Right forelimb (tissue), 1 donor: ENCODE measurements at places on chromosomes 1 and 21.
A peak's percentile ranks its signal among the peaks of the same experiment; 100 is the strongest.

DNA sequence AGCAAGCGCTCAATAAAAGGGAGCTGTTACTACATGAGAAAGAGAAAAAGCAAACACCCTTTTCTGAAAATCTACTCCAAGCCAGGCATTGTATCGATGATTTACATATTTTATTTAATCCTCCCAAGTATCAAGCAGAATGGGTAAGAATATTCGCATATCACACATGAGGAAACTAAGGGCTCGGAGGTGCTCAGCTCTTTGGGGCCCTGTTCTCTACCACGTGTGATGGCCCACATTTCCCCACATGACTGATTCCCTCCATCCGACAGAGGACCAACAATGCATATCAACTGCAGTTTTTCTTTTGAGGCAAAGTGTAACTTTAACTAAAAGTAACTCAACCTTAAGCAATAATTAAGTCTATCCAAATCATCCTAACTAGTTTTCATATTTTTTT is 8.2 kb downstream of the ERI3 start:
- no peak for DNase-seq

DNA sequence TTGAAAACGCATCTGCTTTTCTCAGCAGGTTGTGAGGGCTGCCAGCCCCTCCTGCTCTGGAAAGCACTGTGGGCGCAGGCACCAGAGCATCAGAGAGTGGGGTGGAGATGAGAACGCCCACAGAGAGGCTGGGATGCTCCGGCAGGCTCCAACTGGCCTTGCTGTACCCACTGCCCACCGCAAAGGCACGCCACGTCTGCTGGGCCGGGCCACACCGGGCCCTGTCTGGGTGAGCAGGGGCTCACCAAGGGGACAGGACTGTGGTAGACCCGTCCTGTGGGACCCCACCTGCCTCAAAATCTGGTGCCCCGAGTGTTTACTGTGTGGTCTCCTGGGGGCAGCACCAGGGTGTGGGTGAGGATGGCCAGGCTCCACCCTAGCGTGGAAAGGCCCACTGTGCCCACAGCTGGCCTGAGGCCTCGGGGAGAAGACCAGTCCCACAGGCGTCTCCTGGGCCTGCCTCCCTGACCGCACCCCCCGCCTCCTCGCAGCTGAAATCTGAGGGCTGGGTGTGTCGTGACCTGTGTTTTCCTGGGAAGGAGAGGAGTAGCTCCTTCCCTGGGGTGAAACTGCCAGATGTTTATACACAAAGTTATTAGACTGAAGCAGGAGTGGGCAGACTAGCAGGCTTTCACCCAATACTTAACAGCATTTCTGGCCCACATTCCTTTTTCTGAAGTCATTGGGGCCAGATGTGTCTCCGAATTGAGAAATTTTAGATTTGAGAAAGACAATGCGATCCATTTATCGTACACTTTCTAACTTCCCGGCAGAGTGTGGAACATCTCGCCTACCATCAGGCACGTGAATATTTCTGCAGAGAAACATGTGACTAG is 53.8 kb downstream of the STUM start:
- DNase-seq, result peak; percentile 75

DNA sequence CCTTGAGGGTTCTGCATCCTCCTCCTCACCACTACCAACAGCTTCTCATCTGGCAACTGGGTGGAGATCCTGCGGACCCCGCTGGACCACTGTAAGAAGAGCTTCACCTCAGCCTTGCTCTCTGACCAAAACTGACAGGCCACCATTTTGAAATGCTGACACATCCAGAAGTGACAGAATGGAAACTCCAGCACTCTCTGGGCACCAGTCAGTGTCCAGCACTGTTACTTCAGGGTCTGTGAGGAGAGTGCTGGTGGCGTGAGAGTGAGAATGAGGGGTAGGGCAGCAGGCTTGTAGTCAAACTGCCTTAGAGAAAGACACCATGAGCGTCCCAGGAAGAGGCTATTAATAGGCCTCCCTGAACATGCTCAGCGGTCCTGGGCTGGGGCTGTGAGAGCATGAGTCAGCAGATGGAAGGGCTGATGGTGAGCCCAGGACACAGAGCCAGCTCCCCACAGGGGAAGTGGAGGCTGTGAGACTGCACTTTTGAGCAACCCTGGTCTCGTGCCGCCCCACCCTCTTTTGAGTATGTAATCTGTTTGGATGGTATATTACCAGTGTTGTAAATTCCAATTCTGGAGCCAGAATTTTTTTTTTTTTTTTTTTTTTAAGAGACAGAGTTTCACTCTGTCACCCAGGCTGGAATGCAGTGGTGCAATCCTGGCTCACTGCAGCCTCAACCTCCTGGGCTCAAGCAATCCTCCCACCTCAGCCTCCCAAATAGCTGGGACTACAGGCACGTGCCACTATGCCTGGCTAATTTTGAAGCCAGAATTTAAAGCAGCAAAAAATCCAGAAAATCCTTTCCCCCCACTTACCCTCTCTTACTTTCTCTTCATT is 34.4 kb upstream of the SLC30A1 start:
- no peak for DNase-seq

- no peak for DNase-seq
Measured at GRCh38 chr21:41220208-41220733, 52.3 kb downstream of the BACE2 start.

GRCh38 chr1:241992734-241993133 is 6.2 kb downstream of the MAP1LC3C start:
- DNase-seq, result no peak

DNA sequence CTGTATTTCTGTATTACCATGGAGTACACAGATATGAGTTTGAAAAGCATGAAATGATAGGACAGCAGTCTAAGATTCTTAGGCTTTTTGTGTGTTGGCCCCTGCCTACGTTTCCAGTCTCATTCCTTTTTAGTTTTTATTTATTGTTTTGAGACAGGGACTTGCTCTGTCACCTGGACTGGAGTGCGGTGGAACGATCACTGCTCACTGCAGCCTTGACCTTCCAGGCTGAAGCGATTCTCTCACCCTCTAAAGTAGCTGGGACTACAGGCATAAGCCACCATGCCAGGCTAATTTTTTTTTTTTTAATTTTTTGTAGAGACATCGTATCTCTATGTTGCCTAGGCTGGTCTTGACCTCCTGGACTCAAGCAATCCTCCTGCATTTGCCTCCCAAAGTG is 3.8 kb downstream of the RAVER2 start:
- no peak for DNase-seq

- DNase-seq, result no peak
Measured at GRCh38 chr21:40733024-40733397, 113.9 kb downstream of the DSCAM start.

GRCh38 chr1:10835822-10836421 is 39.5 kb upstream of the CASZ1 start:
- DNase-seq, result peak; percentile 71

DNA sequence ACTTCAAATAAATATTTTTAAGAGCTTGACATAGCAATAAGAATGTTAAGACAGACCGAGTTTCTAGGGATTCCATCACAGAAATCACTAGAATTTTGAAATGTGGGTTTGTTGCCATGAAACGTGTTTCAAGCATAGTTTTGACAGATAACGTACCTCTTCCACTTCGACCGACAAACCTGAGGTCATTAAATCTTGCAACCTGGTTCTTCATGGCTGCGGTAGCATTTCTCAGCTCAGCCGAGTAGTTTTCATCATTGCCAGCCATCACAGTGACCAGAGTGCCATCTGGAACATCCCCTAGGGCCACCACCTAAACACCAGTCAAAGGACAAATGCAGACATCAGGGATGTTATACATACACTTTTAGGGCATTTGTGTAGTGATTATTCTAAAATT is 168.7 kb downstream of the RUNX1 start:
- no peak for DNase-seq

DNA sequence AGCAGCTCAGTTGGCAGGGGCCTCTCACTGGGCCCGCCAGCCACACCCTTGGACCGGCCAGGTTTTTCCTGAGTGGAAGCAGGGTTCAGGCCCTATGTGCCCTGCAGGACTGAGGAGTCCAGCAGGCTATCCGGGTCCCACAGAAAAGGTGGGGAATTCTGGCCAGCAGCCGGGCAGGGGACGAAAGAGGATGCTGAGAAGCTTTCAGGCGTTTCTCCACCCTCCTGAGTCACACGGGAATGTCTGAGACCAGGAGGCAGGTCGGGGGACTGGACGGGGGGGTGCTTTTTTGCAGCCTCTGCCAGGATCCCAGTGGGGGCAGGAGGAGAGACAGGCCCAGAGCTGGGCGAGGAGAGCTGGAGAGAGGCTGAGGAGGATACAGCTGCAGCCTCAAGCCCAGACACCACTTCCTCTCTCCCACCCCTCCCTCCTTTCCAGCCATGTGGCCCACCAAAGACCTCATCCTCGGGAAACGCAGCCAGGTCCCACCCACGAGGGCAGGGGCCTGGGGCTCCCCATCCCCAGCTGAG is 105.4 kb downstream of the SPSB1 start:
- peak; percentile 73 for DNase-seq

GRCh38 chr1:11620924-11621323 is 33.3 kb downstream of the FBXO2 start:
- DNase-seq, result no peak

GRCh38 chr1:223747838-223748335 is 35.5 kb downstream of the CAPN2 start:
- DNase-seq, result no peak

DNA sequence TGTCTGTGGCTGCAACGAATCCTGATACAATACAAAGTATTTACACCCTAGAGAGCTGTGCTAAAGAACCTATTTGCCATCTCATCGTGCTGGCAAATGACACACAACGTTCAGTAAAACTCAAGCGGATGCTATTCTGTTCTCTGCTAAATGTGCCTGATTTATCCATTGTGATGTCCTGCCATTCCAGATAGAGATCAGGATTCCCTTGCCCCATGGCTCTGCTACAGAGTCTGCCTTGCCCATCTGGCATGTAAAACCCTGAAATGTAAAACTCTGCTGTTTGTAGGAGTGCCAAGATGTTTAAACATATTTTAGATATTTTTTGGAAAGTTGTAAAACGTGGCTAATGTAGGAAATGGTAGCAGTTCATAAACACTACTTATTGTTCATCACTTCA is 20.0 kb upstream of the IGSF5 start:
- no peak for DNase-seq

DNA sequence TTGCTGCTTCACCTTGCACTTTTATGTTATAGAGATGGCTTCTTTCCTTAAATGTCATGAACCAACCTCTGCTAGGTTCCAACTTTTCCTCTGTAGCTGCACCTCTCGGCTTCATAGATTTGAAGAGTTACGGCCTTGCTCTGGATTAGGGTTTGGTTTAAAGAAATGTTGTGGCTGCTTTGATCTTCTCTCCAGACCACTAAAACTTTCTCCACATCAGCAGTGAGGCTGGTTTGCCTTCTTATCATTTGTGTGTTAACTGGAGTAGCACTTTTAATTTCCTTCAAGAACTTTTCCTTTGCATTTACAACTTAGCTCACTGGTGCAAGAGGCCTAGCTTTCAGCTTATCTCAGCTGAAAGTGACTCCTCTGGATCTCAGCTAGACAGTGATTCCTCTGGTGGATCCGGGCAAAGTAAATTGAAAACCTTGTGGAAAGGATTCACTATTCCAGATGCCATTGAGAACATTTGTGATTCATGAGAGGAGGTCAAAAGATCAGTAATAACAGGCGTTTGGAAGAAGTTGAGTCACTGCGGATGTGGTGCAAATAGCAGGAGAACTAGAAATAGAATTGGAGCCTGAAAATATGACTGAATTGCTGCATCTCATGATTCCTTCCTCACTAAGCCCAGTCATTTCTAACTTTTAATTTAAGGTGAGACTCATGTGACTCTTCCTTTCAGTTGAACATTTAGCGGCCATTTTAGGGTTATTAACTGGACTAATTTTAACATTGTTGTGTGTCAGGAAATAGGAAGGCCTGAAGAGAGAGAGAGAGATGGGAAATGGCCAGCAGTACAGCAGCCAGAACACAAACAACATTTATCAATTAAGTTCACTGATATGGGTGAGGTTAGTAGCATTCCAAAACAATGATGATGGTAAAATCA is 16.2 kb upstream of the RGS1 start:
- no peak for DNase-seq

DNA sequence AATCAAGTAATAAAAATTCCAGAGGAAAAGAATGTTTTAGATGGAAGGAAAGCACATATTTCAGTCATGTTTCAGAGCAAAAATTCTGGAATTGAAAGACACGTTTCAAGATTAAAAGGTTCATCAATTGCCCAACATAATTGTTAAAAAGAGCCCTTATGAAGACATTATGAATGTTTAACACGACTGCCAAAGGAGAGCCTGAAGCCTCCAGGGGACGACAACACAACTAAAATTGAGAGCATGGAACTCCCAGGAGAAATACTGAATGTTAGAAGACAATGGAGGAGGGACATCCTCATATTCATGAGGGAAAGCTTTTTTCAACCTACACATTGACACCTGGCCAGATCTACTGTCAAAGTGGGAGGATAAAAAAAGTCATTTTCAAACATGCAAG is 16.0 kb downstream of the OR2T11 start:
- DNase-seq, result no peak

DNA sequence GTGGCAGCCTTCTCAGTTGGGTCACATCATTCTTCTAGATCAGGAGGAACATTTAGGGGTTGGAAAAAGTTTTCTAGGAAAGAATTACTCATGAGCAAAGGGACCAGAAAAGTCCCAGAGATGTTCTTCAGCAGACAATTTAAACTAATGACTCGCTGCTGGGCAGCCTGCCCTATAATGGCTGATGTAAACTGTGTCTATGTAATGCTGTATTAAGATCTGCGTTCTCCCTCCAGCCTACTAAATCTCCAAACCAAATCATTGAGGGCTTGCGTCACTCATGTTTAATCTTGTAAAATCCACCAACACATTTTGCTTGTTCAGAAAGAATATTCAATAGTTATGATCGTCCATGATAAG is 92.1 kb downstream of the LRRC8C start:
- DNase-seq, result peak; percentile 68

DNA sequence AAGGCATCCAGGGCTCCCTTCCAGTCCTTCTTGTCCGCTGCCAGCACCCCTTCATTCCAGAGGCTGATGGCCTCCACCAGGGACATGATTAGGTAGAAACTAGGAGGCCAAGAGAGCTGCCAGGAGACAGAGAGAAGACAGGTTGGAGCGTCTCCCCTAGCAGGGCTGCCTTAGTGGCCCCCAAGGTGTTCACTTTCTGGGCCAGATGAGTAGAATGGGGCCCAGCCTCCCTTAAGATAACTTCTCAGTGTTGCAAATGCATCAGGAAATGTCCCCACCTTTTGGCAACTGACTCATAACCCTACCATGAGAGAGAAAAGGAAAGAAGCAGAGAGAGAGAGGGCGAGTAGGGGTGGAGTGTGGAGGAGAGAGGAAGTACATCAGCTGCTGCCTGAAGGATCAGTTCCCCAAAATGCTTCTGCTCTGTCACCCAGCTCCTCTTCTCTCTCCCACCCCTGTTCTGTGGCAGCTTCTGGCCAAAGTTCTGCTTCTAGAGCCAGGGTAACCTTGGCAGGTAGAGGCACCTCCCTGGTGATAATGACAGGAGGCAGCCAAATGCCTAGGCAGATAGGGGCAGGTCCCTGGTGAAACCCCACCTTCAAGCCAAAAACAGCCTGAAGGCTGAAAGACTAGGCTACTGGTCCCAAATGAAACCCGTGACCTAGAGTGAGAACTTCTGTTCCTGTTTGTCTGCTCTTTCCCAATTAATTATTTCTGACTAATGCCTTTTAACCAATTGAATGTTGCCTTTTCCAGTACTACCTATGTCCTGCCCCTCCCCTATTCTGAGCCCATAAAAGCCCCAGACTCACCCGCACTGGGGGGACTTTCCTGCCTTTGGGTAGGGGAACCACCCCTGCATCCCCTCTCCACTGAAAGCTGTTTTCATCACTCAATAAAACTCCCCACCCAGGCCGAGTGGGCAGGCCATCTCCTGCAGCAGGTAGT is at the start of gene NCF2:
Gene NCF2 (minus strand): TSS at position 216 of the 948 bp plus-strand sequence. CDS start 130 bp downstream, at position 86.
- no peak for DNase-seq
